Stimulated activated CD8-positive, alpha-beta memory T cell treated with anti-CD3 and anti-CD28 coated beads, Interleukin-12 subunit alpha, Interleukin-12 subunit beta, amount 100 ng/mL, for 4 hours (primary cell): ENCODE measurements at places on chromosomes 6 and 20.

DNA sequence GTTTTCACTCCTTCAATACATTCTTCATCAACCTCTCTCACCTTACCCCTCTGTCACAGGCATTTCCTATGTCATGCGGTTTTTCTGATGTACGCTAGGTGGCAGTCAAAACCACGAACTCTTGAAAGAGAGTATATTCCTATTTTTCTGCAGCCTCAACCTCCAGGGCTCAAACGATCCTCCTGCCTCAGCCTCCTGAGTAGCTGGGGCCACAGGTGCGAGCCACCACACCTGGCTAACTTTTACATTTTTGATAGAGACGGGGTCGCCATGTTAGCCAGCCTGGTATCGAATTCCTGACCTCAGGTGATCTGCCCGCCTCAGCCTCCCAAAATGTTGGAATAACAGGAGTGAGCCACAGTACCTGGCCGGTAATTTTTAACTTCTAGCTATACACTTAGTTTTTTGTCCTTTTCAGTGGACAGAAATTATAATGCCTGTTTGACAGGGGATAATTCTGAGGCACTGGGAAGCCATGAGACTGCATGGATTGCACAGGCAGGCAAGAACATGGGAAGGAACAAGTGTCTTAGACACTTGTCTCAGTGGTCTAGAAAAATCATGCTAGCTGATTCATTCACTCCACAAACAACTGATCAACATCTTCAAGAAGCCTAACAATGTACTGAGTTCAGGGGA, 22.5 kb upstream of the HFE start:
- no peak for DNase-seq

- DNase-seq, result no peak
These were observed 846 bp downstream of the PDE10A start for GRCh38 chr6:165662041-165662748.

- DNase-seq, result peak; percentile 55
These were observed at the start of gene SOBP for GRCh38 chr6:107489636-107490565. TSS of gene SOBP (plus strand) at chr6:107490117. CDS start at chr6:107490617, 500 bp downstream.

DNA sequence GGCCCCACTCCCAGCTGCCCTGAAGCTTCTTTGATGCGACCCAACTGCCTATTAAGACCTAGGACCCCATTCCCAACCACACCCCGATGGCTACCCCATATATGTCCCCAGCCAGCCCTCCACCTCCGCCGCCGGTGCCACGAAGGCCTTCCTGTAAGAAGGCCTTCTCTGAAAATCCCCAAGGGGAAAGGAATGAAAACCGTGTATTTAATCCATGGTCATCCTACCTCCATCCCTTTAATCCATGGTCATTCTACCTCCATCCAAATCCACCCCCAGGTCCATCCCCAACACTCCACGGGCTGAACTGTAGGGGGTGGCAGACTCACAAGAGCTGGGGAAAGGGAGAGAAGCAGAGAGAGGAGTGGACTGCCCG, 545 bp upstream of the VSX1 start:
- no peak for DNase-seq

DNA sequence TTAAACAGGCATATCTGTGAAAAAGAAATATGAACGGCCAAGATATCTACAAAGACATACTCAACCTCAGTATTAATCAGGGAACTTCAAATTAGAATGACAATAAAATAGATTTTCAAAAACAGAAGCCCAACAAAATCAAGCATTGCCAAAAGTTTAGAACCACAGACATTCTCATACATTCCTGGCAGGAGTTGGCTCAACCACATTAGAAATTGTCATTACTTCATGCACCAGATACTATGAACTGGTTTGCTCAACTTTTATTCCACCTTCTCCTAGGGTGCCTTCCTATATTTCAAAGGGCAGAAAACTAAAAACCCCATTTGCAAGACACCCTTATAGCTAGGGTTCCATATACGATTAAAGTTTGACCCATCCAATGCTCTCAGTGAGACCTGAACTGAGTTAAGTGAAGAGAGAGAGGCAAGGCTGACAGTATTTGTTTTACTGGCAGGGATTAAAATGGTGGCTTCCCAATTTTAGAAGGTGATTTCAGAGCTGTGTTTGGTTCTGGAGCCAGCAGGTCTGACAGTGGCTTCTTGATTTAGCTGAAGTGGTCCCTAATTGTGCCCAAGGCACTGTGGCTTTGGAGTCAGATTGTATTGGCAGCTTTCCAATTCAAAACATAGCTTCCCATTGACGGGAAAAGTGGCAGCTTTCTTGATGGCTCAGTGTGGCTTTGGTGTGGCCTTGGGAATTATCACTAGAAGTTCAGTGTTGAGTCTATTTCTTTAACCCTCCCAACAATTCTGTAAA, 77.1 kb upstream of the CDYL start:
- no peak for DNase-seq

- no peak for DNase-seq
These were observed 130.5 kb downstream of the ZFP64 start for GRCh38 chr20:52060794-52061714.

DNA sequence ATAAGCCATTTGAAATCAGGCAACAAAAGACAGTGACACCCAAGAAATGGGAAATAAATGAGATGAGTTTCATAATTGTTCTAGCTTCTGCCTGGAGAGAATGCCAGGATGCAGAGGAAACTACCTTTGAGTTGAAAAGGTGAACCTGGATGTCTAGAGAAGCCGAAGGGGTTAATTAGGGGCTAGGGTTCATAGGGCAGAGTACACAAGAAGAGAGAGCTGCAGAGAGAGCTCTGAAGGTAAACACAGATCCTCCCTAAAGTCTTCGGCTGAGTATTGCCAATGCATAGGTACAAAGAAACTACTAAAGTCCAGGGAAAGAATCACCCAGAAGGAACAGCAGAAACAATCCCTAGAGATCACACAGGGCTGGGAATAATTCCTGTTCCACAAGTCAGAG, 119.7 kb upstream of the BEND3 start:
- no peak for DNase-seq

- no peak for DNase-seq
These were observed 111.2 kb downstream of the KCNQ5 start for GRCh38 chr6:72733045-72733444.

- no peak for DNase-seq
These were observed 53.6 kb downstream of the JPH2 start for GRCh38 chr20:44133424-44133823.

DNA sequence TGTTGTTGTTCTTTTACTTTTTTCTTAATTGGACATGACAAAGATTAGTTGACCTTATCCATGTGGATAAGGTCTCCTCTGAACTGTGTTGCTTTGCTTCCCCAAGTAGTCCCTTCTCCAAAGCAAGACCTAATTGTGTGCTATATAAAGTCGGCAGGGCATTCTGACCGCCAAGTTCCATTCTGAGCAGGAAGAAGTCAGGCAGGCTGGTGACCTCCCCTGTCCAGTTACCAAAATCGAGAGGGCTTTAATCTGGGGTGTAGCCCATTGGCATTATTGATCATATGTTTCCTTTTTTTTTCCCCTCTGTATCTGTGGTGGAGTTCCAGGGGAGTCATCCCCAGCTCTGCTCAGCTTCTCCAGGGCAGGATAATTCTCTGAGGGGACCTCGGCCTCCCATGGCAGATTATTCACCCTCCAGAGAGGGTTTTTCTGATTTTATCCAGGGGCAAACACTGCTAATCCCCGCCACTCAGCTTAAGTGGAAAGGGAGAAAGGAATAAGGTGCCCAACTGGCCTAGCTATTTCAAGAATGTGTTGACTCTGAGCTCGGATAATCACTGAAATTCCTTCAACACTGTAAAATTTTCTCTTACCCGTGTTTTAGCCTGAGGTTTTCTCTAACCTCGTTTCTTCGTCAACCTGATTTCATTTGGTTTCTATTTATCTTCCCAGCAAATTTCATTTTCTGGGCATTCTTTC, 71.8 kb upstream of the L3MBTL3 start:
- DNase-seq, result no peak

GRCh38 chr6:73728548-73729205, 32.7 kb downstream of the CD109 start:
- DNase-seq, result no peak

DNA sequence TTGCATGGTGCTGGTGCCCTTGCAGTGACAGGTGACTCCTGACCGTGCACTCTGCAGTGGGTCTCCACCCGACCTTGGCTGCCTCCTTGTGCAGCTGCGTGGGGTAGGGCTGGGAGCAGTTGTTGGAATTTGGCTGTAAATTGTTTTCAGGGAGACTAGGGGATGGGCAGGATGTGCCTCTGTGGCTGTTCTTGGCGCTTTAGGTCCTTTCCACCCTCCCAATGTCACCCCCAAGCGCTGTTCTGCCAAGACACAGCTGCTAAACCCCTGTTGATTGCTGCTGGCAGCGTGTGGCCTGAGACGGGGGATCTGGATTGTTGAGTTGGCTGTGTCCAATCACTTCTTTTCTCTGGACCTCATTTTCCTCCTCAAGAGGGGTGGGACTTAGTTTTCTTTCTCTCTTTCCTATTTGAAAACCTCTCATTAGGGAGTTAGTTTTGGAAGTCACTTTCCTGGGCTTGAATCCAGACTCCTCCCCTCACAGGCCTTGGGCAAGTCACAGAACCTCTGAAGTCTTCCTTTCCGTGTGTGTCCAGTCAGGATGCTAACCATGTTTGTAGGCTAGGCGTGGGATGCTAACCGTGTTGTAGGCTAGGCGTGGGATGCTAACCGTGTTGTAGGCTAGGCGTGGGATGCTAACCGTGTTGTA, 8.5 kb downstream of the IGF2R start:
- no peak for DNase-seq

- no peak for DNase-seq
These were observed 67.9 kb downstream of the TRMT11 start for GRCh38 chr6:126054258-126054702.

- no peak for DNase-seq
These were observed 4.9 kb upstream of the SAMD5 start for GRCh38 chr6:147503587-147503986.

- DNase-seq, result no peak
These were observed at the start of gene HLA-DRA for GRCh38 chr6:32439602-32440214. TSS of gene HLA-DRA (plus strand) at chr6:32439887. CDS start at chr6:32439951, 64 bp downstream.

- no peak for DNase-seq
These were observed 206.4 kb upstream of the CITED2 start for GRCh38 chr6:139580592-139581484.

DNA sequence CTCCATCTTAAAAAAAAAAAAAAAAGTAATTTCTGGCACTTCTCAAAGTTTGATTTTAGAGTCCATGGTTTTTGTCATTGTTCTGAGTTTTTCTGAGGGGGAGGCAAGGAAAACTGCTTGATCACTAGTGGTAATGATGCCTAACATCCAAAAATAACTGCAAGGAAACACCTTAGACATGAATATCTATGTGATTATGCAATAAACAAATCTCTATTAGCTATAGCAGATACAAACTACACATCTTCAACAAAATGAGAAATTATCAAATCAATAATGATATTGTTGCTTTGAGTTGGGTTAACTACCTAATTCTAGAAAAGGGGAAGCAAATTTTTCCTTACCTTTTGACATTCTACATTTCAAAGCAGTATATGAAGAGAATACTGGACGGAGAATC, 230.9 kb upstream of the JARID2 start:
- DNase-seq, result no peak

- no peak for DNase-seq
These were observed 2.3 kb downstream of the EMILIN3 start for GRCh38 chr20:41364236-41364855.

DNA sequence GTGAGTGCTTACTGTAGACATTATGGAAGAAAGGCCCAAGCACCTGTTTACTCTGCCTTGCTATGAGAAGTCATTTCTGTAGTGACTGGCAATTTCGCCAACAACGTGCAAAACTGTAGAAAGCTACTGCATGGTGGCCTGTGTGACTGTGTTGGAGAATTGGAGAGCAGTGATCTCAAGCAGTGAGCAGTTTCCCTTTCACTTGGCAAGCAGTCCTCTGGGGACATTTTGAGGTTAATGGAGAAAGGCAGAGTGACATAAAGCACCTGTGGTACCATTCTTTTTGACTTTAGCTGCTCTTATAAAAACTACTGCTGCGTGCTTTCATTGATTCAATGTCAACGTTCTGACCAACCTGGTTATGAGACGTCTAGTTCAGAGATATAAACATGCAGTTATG, 382.6 kb upstream of the JAG1 start:
- DNase-seq, result no peak

GRCh38 chr6:47655719-47656595, 42.4 kb upstream of the ADGRF4 start:
- DNase-seq, result no peak

GRCh38 chr6:72746276-72746675, 124.4 kb downstream of the KCNQ5 start:
- DNase-seq, result no peak

- no peak for DNase-seq
These were observed 16.7 kb upstream of the TFAP2A start for GRCh38 chr6:10431423-10432164.

GRCh38 chr6:145009711-145010110, 724.6 kb downstream of the UTRN start:
- DNase-seq, result no peak

GRCh38 chr20:50514750-50515149, 4.6 kb downstream of the PTPN1 start:
- no peak for DNase-seq

GRCh38 chr6:154307696-154308425, 48.7 kb downstream of the IPCEF1 start:
- DNase-seq, result no peak

DNA sequence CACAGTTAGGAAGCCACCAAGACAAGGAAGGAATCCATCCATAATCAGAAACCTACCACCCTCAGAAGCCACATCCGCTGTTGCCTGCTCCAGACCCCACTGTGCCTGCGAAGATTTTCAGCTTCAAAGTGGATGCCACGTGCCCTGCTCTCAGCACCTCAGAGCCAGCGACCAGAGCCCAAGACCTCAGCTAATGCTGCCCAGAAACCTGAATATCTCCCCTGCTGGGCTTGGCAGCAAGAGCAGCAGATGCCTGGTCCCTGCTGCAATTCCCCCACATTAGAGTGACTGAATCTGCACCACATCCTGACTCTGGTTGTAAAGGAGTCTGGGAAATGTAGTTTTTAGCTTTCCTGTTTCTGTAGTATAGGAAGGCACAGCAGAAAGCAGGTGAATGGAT, 10.7 kb upstream of the ULBP3 start:
- no peak for DNase-seq

DNA sequence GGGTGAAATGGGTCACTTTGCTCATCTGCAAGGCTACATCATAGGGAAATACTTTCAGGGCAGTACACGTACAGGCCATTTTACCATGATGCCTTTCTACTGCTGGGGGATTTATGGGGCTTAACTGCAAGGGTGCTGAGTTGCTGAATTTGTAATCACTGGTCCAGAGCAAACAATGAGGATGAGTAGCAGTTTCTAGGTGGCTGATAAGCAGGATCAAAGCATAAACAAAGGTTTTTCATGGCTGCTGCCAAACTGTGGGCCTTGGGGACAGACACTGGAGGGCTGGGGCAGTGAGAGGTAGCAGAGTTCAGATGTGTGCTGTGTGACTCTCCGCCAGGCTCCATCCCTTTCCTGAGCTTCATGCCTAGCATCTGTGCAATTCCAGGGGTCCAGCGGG, 68.3 kb downstream of the CNBD2 start:
- no peak for DNase-seq

- no peak for DNase-seq
These were observed 16.9 kb downstream of the RAB44 start for GRCh38 chr6:36714511-36714910.
